Fibroblast of gingiva (primary cell): ENCODE measurements at places on chromosomes 7 and 10.

DNA sequence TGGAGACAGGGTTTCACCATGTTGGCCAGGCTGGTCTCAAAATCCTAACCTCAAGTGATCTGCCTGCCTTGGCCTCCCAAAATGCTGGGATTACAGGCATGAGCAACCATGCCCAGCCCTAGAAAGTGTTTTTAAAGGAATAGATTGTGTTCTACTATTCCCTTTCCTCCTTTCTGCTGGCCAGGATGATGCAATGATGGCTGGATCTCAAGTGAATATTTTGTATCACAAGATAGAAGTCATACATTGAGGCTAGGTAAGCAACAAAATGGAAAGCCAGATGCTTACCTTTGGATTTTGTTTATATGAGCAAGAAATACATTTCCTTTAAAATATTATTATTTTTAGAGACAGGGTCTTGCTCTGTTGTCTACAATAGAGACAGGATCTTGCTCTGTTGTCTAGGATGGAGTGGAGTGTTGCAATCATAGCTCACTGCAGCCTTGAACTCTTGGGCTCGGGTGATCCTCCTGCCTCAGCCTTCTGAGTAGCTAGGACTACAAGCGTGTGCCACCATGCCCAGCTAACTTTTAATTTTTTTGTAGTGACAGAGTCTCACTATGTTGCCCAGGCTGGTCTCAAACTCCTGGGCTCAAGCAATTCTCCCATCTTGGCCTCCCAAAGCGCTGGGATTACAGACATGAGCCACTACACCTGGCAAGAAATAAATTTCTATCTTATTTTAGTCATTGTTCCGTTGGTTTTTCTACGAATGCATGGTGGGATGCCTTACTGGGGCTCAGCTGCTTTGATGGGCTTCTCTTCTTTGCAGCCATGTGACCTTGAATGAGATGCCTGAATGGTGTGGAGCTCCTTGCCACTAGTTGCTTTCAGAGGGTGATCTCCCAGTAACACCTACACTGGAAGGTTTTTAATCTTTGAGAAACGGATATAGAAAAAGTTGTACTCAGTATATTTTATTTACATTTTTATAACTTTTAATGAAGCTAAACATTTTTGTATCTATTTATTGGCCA, 5.8 kb upstream of the AEBP1 start:
- DNase-seq = no peak

DNA sequence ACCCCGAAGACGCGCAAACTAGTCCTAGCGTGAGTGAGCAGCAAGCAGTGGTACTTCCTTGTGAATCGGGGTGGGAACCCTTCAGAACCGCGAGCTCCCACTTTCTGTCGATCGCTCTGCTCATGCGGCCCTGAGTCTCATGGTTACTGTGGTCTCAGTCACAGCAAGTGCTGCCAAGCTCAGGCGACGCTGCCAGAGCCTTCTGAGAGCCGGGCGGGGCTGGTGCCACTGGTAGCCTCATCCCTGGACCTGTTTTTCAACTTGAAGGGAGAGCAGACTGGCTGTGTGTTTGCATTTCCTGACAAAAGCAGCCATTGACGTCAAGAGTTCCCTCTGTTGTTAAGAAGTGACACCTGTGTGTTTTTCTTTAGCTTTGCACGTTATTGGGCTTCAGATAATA, 32.9 kb upstream of the BHLHA15 start:
- DNase-seq = no peak

- DNase-seq = no peak
These were observed 12.3 kb upstream of the OPN4 start for GRCh38 chr10:86642021-86642420.

DNA sequence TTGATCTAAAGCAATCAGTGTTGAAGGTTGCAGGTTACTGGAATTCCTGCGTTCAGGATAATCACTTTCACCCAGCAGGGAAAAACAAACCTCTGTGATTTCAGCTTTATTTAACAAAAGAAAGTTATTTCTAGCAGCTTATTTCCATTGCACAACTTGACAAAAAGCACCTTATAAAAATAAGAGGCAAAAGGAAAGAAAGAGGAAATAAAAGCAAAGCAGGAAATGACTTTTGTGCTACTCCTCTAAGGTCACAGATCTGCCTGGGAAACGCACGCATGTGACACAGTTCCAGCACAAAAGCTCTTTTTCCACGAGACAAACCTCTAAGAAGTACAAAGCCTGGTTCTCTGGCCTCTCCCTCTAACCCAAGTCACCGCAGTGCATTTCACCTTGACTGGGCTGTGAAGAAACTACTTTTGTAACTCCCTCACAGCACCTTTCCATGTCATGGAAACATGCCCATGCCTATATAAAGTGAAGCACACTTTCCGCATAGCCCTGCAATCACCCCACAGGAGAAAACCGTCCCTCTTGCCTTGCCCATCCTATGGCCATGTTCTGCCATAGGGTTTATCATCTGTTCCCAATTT, 870 bp downstream of the ANK3 start:
- DNase-seq = no peak

DNA sequence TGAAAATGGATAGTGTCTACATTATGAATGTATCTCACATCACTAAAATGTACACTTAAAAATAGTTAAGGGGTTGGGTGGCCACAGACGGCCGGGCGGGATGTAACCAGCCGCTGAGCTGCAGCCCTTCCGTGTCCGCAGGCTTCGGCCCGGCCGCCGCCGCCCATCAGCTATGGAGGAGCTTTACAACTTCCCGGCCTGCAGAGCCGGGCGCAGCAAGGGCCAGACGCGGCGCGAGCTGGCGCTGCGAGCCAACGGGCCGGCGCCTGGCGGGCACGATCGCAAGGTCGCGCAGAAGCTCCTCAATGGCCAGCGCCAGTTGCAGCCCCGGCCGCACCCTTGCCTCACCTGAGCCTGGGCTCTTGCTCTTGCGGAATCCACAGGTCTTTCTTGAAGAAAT, 69.1 kb downstream of the KMT2C start:
- no peak for DNase-seq

GRCh38 chr7:128458956-128459355, 3.3 kb downstream of the HILPDA start:
- DNase-seq = no peak

DNA sequence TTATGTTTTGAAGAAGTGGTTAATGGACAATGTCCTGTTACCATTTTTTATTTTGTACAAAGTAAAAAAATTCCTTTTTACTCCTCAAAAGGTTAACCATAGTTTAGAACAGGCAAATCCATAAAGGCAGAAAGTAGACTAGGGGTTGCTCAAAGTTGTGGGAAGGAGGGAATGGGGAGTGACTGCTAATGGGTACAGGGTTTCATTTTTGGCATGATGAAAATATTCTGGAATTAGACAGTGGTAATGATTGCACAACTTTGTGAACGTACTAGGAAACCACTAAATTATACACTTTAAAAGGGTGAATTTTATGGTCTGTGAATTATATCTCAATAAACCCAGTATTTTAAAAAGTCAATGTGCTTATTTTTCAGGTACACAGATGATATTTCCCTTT, 35.4 kb upstream of the CDK14 start:
- peak; percentile 78 for DNase-seq
